ENCODE measurements at places on chromosomes 1 and 21.

DNA sequence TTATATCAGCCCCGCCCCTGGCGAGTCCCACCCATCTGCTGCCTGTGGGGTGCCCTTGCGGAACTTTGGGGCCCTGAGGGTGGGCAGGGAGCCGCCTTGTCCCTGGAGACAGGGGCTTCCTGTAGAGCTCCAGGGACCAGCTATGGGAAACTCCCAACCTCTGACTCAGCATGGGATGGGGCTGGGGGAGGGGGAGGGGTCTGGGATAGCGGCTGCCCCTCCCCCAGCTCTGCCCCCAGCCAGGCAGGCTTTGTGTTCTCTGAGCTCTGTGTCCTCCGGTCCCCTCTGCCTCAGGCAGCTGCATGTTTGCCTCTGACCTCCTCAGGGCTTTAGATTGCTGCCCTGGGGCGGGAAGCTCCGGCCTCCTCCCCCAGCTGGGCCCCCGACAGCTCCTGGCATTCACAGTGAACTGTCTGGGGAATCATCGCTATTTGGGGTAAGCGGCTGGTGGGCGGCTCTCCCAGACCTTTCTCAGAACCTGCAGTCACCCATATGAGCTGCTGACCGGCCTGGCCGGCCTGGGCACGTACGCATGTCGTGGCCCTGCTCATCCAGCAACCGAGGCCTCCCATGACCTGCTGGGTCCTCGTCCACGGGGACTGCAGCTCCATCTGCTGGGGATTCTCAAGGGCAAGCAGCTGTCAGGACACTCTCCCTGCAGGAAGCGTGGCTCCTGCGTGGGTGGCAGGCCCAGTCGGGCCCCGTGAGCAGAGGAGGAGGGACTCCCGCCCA, 17.1 kb downstream of the ARHGEF16 start:
- DNase-seq = peak; percentile 50

- DNase-seq = no peak
Measured at GRCh38 chr1:16374266-16374665, 7.2 kb downstream of the SZRD1 start.

DNA sequence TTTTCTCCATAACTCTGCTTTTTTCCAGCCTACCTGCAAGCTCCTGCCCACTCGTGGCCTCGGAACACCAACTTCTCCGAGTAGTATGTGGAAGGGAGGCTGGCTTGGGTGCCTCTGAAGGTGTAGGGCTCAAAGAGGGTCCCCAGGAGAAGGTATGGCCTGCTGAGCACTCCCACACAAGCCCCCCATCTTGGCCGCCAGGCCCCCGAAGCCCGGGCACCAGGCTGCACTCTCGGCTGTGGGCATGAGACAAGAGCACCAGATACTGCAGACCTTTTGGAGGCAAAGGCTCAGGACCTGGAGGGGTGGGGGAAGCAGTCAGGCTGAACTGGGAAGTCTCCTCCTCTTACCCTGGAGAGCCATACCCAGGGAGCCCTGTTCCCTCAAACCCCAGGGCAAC, 1.7 kb downstream of the ZNF692 start:
- no peak for DNase-seq

GRCh38 chr1:64537942-64538341, 68.0 kb downstream of the CACHD1 start:
- DNase-seq = no peak

DNA sequence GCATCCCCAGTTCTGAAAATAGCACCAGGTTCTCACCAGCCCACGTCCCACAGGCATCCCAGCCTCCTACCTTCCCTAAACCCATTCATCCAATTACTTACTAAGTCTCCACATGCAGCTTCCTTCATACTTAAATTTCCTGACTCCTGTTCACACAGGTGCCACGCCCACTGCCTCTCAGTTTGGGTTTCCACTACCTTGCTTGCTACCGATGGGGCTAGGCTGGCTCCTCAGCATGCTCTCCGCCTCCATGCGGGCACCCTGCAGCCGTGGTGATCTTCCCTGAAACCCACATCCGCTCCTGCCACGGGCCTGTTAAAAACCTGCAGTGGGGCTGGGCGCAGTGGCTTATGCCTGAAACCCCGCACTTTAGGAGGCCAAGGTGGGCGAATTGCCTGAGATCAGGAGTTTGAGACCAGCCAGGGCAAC, 70.4 kb upstream of the ANGPTL1 start:
- DNase-seq = no peak

DNA sequence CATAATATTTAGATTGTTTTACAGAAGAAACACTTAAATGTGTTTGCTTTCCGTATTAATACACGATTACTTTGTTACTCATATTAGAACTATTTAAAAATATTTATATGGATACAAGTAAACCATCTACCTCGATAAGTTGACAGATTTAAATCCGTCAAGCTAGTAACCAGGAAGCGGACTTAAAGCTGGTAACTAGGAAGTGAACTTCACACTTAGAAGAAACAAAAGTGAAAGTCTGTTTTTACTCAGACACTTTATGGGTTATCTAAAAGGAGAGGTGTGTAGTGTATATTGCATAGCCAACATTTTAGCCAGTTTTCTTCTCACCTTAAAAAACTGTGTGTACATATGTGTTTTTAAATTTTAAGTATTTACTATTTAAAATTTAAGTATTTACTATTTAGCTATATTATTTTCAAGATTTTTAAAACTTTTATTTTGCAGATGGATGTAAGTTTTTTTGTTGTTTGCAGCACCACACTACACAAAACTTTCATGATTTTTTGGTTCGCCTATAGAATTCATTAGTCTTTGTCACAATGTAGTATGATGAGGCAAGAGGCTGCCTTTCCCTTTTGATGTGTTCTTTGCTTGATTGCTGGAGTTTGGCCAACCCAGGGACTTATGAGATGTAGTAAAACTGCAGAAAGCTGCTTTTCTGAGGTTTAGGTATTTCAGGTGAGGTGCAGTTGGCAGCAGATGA, 2.7 kb downstream of the USP25 start:
- DNase-seq = peak; percentile 63

GRCh38 chr1:6635910-6636760, 11.5 kb downstream of the THAP3 start:
- DNase-seq = no peak

- no peak for DNase-seq
Measured at GRCh38 chr1:42973286-42973685, 14.6 kb upstream of the SLC2A1 start.

GRCh38 chr1:167777269-167777650, 55.5 kb downstream of the MPZL1 start:
- DNase-seq = no peak

GRCh38 chr1:51348147-51348527, 17.8 kb upstream of the TTC39A start:
- no peak for DNase-seq

DNA sequence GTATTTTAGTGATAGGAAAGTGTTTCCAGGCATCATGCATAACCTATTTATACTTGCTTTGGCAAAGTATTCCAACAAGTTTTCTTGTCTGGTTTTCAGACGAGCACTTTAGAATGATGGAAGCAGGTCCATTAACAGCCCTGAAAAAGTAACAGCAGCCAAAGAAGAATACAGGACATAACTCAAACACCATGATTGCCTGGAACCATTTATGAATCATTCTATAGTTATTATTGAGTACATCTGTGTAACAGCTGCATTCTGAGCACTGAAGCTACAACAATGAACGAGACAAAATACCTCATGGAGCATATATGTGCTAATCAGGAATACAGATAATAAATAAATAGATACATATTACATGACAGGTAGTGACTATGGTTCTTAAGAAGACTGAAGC, 12.6 kb downstream of the IL10RB start:
- DNase-seq = no peak

DNA sequence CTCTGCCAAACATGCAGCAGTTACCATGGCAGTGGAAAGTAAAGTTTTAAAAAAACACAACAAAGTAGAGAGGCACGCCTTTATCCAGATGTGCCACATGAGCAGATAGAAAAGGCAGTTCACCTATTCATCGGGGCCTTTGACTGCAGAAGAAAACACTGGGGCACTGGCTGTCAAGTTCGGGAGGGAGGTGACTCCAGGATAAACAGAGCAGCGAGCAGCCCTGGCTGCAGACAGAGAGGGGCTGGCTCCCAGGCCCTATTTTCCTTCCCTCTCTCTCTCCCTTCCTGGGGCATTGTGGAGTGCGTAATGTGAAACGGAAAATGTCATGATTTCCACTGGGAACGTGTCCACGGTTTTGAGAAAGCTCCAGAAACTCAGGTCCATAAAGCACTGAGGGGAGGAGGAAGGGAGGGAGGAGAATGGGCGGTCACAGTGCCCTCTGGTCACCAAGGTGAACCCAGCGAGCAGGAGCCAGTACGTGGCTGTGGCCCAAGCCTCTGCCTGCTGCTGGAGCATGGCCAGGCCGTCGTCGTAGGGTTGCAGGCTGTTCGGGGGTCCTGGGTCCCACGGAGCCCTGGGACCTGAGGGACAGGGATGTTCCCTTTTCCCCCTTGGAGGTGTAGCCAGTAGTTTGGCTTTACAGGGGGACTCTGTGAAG, 114.7 kb upstream of the IRF2BP2 start:
- DNase-seq = no peak

GRCh38 chr1:156883919-156884318, 9.6 kb upstream of the PEAR1 start:
- DNase-seq = no peak

DNA sequence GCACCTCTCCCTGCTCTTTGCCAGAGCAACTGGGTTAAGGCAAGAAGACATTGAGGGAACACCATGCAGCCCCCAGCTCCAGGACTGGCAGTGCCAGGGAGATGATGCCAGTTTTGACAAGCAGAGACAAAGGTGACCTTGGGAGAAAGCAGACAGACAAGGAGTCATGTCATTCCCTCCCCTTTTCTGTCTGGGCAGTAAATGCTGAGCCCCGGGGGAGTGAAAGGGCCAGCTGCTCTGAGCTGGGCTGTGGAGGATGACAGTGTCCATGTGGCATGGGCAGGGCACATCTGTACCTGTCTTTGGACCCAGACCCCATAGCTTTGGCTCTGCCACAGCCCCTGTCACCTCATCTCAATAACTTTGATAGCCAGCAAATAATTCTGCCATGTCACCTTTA, 24.2 kb downstream of the PLEKHA6 start:
- no peak for DNase-seq

- DNase-seq = no peak
Measured at GRCh38 chr1:162091681-162092524, 22.4 kb downstream of the NOS1AP start.

GRCh38 chr1:117967477-117967876, 37.9 kb downstream of the WDR3 start:
- no peak for DNase-seq

DNA sequence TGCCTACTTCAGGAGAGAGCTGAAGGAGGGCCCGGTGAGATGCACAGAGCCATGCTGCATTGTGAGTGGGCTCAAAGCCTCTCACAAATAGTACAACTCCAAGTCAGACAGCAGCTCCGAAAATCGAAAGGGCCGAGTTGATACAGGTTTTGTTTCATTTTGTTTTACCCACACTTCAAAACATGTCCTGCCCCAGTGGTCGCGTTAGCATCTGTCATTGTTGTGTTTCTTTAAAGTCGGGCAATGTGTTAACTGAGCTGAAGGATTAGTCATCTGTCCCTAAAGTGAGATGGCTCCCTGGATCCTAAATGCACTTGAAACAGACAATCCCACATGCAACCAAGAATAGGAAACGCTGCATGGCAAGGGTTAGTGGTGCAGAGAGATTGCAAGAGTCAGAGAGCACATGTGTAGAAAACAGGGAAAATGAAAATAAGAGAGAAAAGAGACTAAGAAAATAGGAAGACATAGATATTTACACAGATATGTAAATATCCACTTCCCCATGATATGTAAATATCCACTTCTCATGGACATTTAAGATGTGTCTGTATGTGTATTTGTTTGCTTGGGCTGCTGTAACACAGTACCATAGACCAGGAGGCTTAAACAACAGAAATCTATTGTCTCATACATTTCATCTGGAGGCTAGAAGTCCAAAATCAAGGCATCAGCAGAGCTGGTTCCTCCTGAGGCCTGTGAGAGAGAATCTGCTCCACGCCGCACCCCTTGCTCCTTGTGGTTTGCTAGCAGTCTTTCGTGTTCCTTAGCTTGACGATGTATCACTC, 131.4 kb upstream of the RAB4A start:
- no peak for DNase-seq

DNA sequence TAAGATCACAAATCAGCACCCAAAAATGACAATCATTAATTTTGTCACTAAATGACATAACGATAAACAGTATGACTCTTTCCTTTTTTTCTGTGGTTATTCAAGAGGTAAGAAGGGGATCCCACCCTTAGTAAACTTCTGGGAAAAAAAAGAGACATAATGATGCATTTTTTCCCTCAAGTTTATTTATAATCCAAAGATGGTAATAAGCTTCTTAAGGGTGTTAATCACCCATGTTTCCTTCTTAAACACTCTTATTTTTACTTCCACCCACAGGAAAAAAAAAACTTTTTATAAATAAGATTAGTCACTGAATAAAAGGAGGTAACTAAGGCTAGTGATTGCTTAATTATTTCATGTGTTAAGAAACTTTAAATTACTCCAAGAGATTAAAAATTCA, 24.7 kb downstream of the RGS1 start:
- DNase-seq = no peak

- DNase-seq = no peak
Measured at GRCh38 chr1:72568113-72568512, 285.8 kb upstream of the NEGR1 start.

DNA sequence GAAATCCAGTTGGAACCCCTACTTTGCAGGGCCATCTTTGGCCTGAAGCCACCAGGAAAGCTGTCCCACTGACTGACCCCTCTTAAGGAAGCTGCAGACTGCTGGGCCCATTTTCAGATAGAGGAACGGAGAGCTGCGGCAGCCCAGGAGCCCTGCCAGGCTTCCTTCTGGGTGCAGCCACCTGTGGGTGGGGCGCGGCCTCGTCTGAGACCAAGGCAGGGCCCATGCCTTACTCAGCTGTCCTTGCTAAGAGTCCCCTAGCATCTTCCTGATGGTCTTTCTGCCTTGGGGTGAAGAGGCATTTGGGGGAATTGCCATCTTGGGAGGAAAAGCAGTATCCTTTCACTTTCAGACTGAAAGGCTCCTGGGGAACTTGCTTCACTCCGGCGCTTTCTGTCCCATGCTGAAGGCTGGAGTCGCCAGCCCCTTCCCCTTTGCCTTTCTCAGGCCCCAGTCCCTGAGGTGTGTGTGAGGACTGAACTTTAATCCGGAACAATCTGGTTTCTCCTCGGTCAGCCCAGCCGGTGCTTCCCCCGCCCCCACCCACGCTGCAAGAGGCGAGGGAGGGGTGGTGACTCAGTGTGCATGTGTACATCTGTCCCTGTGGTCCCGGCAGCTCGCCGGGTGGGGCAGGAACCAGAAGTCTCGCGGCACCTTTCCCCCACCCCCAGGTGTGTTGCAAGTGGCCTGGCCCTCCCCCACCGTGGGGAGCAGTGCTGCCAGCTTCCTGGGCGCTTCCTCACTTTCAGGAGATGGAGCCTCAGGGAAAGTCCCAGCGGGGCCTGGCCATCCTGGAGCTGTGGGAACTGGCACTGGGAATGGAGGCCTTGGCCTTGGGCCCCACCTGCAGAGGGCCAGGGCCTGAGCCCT, 5.1 kb downstream of the ZC3H12A start:
- DNase-seq = no peak

GRCh38 chr1:88462488-88463261, 221.4 kb upstream of the PKN2 start:
- DNase-seq = peak; percentile 66

- DNase-seq = no peak
Measured at GRCh38 chr1:15830258-15830657, 17.2 kb upstream of the SPEN start.
